Activated T-helper 1 cell treated with anti-CD3 and anti-CD28 coated beads, Interleukin-12 subunit alpha, Interleukin-12 subunit beta, Interleukin-2, Interleukin-4 antibody, amounts not matched to agents 30 ng/mL and 10 ng/mL and 1 ng/mL, durations not matched to agents 14 hours and 24 hours and 36 hours (primary cell): ENCODE measurements at places on chromosomes 1 and 21. TPM values are rescaled to one million over a fixed set of nuclear protein-coding genes. Genes with fewer than 3 reads are reported as not detected.

DNA sequence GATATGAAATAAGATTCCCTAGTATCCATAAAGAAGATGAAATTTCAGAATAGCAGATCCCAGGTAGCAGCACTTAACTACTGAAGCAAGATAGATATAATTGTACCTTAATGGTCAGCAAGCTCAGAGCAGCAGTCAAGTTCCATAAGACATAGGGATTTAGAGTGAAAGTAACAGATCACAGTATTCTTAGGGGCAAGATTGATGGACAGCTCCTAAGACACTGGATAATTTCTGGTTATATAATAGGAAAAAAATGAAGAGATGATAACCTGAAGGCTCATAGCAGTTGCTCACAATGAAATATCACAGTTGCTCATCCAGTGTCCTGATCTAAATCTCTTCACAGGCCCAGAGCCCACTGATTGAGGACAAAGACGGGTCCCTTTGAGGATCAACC lies 66.0 kb downstream of the SLC30A10 start:
- DNase-seq = no peak

- DNase-seq = no peak
Measured at GRCh38 chr1:201145132-201145531, 9.1 kb downstream of the TMEM9 start.

GRCh38 chr1:60488847-60489246 lies 415.3 kb upstream of the C1orf87 start:
- no peak for DNase-seq

GRCh38 chr1:153119491-153119971 lies 6.2 kb upstream of the SPRR2F start:
- no peak for DNase-seq

DNA sequence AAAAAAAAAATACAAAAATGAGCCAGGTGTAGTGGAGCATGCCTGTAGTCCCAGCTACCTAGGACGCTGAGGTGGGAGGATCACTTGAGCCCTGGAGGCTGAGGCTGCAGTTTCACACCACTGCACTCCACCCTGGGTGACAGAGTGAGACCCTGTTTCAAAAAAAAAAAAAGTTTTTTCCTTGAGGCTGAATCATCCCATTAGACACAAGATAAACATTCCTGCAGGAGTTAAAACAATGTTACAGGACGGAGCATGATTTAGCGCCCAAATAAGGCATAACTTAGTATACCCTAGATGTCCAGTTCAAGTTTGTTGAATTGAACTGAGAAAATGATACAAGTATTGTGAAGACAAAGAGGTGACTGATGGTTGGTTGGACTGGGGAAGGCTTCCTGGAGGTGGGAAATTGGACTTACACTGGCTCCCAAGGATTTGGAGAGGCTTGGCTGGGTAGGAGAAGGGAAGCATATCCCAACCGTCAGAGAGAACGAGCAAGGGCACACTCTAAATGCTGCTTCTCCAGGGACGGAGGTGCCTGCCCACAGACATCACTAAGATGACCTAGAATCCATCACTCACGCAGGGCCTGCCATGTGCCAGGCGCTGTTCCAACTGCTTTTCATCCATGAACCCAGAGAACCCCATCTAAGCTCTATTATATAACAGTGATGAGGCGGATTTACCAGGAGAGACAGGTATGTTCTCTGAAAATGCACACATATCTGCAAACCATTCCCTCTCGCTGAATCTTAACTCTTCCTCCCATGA lies 610.6 kb downstream of the KIF26B start:
- no peak for DNase-seq

HPDL gene
- total RNA-seq = 31.0 and 34.8 TPM in 2 replicates

C1orf210 gene
- not detected in 2 replicates for total RNA-seq

OVAAL gene
- not detected in 2 replicates for total RNA-seq
